ENCODE measurements at places on chromosomes 11 and 22.

DNA sequence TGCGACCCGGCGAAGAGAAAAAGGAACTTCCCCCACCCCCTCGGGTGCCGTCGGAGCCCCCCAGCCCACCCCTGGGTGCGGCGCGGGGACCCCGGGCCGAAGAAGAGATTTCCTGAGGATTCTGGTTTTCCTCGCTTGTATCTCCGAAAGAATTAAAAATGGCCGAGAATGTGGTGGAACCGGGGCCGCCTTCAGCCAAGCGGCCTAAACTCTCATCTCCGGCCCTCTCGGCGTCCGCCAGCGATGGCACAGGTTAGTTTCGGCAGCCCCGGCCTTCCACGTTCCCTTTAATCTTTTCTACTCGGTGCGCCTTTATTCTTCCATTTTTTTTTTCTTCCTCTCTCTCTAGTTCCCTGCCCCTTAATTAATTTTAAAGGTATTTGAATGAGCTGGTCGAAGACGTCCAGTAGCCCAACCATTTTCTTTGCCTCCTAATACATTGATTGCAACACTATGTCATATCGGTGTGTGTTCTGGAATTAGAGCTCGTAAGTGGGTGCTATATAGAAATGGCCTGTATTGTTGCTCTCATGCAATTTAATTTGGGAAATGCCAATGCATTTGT, 537 bp downstream of the EP300 start:
- DNase-seq, result no peak

DNA sequence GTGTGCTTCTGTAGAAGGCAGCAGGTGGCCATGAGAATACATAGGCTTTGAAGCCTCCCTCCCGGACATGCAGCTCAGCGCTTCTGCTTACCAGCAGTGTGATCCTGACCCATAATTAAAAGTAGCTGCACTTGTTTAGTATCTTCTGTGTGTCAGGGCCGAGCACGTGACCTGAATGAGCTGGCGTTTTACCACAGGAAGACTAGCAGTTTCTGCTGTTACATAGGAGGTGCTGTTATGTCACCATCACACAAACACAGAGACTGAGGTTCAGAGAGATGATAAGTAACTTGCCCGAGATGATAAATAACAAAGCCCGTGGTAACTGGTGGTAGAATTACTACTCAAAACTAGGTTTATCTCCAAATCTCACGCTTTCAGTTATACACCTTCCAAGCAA, 329.5 kb downstream of the OPCML start:
- no peak for DNase-seq

- DNase-seq, result no peak
Measured at GRCh38 chr22:25564320-25564978, at the start of gene GRK3. Gene GRK3 (plus strand): TSS chr22:25564675. CDS start chr22:25565041, 366 bp downstream.

- no peak for DNase-seq
Measured at GRCh38 chr11:71484248-71485062, 31.5 kb downstream of the NADSYN1 start.

DNA sequence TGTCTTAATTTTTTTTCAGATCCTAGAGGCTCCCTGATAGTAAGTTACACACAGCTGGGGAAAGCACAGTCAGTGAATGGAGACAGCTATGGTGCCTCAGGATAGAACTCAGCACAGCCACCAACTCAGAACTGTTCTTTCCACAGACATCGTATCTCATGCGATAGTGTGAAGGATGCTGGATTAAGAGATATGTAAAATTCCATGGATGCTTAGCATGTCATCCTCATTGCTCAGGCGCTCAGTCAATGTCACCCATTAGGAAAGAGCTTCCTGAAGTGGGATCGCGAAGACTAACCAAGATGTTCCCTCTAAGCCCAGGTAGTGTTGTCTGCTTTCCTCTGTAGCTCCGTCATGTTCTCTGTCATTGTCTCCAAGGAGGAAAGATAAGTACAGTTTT, 1000.4 kb downstream of the OPCML start:
- no peak for DNase-seq

All from cerebellar nuclear complex (tissue), 1 donor.